ENCODE measurements at places on chromosomes 7 and 10.

- DNase-seq, result no peak
Observed at GRCh38 chr10:133381036-133381435, 2.0 kb downstream of the PAOX start.

GRCh38 chr7:19407270-19407669 is 262.0 kb upstream of the FERD3L start:
- no peak for DNase-seq

- DNase-seq, result no peak
Observed at GRCh38 chr10:119448628-119449584, 93.6 kb downstream of the RGS10 start.

- DNase-seq, result no peak
Observed at GRCh38 chr7:16515785-16516685, 10.6 kb upstream of the LRRC72 start.

DNA sequence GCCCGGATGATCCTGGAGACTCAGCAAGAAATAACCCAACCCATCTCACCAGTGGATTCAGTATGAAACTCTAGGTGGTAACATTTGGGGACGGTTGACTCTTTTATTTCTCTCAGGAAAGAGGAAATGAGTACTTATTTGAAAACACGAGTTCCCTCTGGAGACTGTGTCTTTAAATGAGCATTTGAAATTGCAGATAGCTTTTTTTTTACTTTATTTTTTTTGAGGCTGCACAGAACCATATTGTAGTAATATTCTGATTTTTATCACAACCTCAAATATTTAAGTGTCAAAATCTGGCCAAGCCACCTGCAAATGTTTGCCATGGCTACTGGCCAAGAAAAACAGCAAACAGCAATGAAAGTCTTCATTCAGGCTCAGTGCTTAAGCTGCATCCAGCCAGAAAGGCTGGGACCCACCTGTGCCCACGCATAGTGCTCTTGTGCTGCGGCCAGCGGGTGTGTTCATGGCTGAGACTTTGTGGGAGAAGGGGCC is 160.8 kb downstream of the CREB5 start:
- no peak for DNase-seq

DNA sequence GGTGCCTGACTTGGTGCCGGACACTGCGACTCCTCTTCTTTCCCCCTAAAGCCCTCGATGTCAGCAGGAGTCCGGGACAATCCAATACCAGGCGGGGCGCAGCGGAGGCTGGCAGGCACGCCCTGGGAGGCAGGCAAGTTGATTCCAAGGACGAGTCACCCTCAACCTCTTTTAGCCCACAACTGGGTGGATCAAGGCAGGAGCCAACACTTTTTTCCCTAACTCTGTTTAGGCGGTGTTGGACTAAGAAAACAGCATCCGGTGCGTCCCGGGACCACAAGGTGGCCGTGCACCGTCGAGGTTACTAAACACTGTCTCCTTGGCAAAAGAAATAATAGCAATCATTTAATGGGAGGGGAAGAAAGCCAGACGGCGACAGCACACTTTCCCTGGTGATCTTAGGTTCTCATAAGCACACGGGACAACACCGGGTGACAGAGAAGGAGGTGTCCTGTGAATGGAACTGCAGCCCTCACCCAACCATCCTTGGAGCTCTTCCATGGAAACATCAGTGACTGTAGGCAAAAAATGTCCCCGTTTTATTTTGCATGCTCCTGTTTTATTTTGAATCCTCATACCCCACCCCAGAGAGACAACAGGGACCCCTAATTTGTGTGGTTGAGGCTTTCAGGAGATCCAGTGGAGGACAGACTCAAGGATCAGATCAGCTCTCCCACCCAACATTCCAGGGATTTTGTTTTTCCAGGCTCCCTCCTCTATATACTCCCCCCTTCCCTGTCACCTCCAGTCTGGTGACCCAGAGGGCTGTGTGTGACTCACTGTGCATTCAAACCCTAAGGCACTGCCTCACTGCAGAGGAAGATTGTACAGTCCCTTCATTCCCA is 1.3 kb upstream of the CALCR start:
- no peak for DNase-seq

DNA sequence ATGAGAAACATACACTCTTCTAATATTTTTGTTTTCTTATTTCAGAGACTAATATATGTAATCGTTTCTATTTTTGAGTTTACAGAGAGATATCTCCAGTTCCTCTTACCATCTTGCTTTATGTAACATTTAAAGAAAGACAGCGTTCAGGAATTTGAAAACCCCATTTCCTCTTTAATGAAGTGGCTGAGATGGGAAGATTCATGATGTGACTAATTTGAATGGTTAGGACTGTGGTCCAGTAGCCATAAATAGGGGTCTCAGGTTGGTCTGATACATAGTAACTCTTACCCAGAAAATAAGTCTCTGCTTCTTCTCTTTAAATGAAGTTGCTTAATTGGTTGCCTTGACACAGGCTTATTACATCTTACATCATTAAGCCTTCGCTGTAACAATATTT is 6.9 kb downstream of the KMT2E start:
- DNase-seq, result no peak

DNA sequence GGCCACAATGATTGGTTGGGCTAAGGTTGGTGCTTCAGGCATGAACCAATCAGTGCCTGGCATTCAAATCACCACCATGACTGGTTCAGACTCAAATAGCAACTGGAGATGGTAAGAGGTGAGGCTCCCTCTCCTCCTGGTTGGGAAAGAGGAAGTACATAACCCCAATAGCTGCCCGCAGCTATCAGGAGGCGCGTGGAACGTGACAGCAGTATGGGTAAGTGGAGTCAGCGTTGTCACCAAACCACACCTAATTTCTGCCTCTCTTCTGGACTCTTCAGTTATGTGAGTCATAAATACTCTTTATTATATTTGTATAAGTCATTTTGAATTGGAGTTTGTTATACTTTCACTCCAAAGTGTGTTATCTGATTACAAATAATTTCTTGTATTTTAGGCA is 17.9 kb upstream of the ITGA8 start:
- no peak for DNase-seq

DNA sequence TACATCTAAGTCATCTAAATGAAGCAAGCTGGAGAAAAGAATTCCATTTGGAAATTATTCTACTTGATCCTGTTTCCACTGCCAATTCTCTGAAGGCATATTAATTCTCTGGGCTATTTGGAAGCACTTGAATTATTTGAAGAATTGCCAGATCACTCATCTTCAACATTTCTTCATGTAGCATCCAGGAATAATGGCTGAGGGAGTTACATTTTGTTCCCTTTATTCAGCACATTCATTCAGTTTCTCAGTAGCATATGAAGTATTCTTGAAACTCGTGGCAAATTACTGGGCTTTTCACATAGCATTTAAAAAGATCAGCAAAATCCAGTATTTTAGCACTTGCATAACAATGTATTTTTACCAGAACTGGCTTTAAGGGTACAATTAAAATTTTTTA is 127.1 kb upstream of the VIPR2 start:
- no peak for DNase-seq

GRCh38 chr10:99917963-99918825 is 91.6 kb downstream of the DNMBP start:
- no peak for DNase-seq

- DNase-seq, result no peak
Observed at GRCh38 chr10:25632802-25633201, 301.2 kb upstream of the MYO3A start.

GRCh38 chr7:75628055-75628454 is 110.7 kb downstream of the HIP1 start:
- DNase-seq, result no peak

GRCh38 chr10:69703766-69704630 is 74.0 kb downstream of the FAM241B start:
- no peak for DNase-seq

DNA sequence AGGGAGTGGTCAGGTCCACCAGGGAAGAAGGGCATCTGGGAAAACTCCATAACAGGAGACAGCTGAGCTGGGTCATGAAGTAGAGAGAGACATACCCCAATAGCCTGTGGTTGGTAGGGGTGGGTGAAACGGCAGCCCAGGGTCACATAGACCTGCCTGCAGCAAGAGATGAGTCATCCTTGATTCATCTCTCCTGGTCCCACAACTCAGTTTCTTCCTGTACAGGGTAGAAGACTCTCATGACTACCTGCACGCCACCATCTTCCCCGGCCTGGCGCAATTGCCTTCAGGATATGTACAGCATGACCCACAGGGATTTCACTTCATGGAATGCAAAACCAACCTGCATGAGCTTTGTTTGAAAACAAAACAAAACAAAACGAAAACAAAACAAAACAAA is 45.1 kb upstream of the ADAM12 start:
- no peak for DNase-seq

- DNase-seq, result no peak
Observed at GRCh38 chr7:16098058-16098457, 323.3 kb downstream of the CRPPA start.
